Cortex of kidney (tissue), 1 donor: ENCODE measurements at places on chromosomes 12 and 14.

GRCh38 chr12:68675101-68675842 is 11.5 kb upstream of the NUP107 start:
- DNase-seq, result no peak

GRCh38 chr14:91154851-91155625 is 41.2 kb downstream of the DGLUCY start:
- DNase-seq, result no peak

GRCh38 chr12:122421821-122422729 is at the start of gene CLIP1:
Gene CLIP1 (minus strand): TSS chr12:122422669. CDS start chr12:122380452, 42,217 bp downstream.
- DNase-seq, result no peak

DNA sequence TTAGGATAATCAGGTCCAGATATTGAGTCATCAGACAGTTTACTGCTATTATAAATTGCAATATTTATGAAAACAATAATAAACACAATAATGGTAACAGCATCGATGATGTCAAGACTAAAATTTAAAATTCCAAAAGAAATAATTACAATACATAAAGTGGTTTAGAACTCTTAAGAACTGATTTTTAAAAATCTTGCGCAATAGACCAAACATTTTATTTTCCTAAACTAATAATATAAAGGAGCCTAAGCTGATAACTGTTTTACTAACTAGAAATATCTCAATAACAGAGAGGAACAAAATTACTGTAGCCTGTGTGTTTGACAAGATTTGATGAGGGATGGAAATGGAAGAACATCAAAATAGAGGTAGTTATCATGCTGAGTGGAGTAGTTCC is 93.9 kb upstream of the TRHDE start:
- DNase-seq, result no peak

DNA sequence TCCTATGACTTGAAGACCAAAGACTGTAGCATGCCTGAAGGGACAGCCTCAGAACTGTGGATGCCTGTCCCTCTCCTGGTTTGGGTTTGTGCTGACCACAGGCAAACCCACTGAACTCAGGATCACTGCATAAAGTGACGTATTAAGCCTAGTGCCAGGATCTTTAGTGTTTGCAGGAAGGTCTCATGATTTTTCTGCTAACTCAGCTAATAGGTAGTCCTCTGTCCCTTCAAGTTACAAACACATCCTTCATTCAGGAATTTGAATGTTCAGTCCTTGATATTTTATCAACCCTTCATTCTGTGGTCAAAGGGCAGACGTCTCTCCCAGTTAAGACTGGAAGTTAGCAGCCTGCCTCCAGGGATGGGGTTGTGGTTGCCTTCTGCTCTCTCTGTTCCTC is 10.3 kb upstream of the OAS3 start:
- no peak for DNase-seq

DNA sequence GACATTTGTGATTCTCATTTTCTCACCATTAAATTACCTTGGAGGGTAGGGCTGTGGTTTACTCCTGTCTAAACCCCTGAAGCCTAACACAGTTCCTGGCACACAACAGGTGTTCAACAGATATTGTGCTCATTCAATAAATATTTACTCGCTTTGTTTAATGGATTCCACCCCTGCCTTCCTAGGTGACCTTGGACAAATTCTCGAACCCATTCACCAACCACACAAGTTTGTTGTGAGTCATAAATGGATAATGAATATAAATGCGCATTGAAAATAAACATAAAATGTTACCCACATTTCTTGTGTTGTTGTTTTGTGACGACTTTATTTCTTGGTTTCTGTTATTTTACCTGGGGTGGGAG is 362 bp upstream of the TSFM start:
- no peak for DNase-seq

DNA sequence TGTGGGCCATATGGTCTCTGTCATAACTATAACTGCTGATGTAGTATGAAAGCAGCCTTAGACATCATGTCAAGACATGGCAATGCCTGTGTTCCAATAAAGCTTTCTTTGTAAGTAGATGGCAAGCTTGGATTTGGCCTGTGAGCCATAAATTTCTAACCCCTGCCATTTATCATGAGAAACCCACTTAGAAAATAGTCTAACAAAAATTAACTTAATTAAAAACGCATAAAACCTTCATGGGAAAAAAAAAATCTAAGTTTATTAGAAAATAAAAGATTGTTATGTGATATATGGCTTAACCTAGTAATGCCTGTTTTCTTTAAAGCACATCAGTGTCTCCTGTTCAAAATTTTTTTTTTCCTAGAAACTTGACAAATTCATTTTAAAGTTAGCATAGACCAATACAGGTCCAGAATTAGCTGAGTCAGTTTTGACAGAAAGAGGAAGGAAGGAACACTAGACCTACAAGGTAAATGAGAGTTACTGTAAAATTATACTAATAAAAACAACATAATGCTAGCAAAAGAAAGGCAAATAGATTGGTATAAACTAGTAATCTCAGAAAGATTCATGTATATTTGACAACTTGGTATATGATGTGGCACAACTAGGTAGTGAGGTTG is 68.2 kb downstream of the USP15 start:
- DNase-seq, result no peak

DNA sequence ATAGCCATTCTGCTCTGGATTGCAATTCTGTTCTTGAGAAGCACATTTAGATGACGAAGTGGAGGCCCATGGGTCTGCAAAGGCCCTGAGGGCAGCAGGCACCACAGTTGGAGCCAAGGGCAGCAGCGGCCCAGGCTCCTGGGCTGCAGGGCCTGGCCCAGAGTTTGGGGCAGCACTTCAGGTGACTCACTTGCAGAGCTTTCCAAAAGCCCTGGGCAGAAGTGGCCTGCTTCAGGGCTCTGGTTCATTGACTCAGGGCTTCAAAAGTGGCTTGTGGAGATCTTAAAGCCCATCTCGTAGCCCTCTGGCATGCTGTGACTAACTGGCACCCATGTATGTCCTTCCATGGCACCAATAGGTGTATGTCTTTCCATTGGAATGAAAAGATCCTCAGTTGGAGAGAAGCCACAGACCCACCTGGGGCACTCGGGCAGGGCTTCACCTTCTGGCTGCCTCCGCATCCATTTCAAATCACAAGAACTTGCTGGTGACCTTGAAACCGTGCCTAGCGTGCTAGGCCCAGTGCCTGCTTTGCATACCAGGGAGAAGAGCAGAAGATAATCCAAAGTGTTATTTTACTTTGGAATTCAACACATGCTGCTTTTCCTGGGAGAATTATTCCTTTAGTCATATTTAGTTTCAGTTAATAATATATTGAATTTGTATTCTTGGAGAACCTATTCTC is 106.7 kb downstream of the PRMT8 start:
- no peak for DNase-seq

DNA sequence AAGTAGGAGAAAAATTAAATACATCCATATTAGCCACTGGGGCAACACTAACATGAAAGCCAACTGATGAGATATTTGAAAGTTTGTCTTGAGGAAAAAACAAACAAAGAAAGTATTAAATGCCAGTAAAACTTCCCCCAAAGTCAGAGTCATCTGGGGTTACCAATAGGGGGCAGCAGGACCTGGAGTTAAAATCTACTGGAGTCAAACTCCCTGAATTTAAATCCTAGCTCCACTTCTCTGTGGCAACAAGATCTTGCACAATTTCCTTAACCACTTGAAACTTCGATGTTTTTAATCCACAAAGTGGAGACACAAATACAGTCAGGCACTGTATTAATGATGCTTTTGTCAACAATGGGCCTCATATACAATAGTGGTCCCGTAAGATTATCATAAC is 14.4 kb downstream of the PLEKHG7 start:
- no peak for DNase-seq

GRCh38 chr12:60666895-60667294 is 1071.1 kb downstream of the SLC16A7 start:
- no peak for DNase-seq

DNA sequence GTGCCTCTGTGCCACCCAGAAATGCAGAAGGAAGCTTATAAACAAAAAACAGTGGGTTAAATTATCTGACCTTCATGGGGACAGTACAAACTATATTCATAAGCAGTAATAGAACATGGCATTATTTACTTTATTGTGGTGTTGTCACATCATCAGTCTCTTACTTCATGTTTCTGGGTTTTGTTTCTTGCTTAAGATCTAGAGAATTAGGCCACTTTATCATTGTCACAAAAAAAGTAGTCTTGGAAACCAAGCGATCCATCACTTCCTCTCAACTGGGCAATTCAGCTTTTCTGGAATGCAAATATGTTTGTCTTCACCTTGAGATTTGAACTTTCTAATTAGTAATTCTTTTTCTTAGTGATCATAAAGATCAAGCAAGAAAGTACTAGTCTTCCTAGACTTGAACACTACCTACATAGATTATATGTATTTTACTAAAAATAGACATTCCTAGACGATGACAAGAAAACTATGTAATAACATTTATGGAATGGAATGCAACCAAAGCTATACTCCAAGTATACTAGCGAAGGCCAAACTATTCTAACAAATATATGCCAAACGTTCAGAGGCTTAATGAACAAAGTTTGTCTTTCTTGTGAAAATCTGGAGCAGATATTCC is 363.4 kb downstream of the DAD1 start:
- DNase-seq, result no peak

GRCh38 chr12:123905319-123905925 is 67.2 kb downstream of the CCDC92 start:
- DNase-seq, result no peak

GRCh38 chr12:27515671-27516070 is 8.3 kb upstream of the PPFIBP1 start:
- DNase-seq, result no peak

- no peak for DNase-seq
These were observed 38.6 kb downstream of the BCL11B start for GRCh38 chr14:99233222-99234035.

GRCh38 chr14:37791384-37792036 is 196.1 kb downstream of the TTC6 start:
- DNase-seq, result no peak

- no peak for DNase-seq
These were observed 508.1 kb downstream of the PCNX1 start for GRCh38 chr14:71415404-71415690.

DNA sequence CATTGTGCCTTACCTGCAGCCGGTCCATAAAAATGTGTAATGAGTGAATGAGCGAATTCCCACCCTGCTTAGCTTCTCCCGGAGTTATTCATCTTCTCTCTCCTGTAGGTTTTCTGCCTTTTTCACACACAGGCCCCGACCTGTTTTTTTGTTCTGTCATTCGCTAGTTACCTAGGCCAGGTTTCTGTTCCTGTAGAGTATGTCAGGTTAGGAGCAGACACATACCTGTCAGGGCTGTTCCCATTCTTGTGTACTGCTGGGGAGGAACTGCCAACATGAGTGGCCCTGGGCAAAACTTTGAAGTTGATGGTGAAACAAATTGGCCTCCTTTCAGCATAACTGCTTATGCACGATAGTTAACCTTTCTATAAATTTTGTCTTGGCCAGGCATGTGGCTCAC is 140.1 kb downstream of the SYNE2 start:
- no peak for DNase-seq

GRCh38 chr12:111066744-111067437 is 146.5 kb upstream of the MYL2 start:
- DNase-seq, result no peak

DNA sequence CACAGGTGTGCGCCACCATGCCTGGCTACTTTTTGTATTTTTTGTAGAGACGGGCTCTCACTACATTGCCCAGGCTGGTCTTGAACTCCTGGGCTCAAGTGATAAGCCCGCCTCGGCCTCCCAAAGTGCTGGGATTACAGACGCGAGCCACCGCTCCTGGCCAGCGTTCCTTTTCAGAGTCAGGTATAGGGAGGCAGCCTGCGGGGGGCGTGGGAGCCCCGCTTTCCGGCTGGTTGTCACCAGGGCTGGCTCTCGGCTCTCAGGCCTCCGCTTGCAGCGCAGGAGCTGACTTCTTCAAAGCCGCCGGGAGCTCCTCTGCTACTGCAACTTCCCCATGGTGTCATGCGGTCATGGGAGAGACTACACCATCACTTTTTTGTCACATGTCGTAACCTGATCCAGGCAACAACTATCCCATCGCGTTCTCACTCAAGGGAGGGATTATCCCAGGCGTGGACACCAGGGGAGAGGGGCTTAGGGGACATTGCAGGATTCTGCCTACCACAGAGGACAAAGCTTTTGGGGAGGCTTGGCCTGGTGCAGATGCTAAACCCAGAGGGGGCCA is 129.4 kb downstream of the SCARB1 start:
- DNase-seq, result no peak

GRCh38 chr14:103140316-103141109 is 17.3 kb downstream of the TNFAIP2 start:
- no peak for DNase-seq

DNA sequence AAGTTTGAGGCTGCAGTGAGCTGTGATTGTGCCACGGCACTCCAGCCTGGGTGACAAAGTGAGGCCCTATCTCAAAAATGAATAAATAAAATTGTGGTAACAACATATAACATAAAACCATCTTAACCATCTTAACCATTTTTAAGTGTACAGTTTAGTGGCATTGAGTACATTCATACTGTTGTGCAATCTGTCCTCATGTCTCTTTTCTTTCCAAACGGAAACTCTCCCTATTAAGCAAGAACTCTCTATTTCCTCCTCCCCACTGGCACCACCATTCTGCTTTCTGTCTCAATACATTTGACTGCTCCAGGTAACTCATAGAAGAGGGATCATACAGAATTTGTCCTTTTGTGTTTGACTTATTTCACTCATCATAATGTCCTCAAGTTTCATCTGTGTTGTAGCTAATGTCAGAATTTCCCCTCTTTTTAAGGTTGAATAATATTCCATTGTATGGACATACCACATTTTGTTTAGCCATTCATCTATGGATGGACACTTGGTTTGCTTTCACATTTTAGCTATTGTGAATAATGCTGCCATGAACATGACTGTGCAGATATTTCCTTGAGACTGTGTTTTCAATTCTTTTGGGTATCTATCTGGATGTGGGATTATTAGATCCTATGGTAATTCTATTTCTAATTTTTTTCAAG is 4.4 kb upstream of the MARK3 start:
- DNase-seq, result no peak

DNA sequence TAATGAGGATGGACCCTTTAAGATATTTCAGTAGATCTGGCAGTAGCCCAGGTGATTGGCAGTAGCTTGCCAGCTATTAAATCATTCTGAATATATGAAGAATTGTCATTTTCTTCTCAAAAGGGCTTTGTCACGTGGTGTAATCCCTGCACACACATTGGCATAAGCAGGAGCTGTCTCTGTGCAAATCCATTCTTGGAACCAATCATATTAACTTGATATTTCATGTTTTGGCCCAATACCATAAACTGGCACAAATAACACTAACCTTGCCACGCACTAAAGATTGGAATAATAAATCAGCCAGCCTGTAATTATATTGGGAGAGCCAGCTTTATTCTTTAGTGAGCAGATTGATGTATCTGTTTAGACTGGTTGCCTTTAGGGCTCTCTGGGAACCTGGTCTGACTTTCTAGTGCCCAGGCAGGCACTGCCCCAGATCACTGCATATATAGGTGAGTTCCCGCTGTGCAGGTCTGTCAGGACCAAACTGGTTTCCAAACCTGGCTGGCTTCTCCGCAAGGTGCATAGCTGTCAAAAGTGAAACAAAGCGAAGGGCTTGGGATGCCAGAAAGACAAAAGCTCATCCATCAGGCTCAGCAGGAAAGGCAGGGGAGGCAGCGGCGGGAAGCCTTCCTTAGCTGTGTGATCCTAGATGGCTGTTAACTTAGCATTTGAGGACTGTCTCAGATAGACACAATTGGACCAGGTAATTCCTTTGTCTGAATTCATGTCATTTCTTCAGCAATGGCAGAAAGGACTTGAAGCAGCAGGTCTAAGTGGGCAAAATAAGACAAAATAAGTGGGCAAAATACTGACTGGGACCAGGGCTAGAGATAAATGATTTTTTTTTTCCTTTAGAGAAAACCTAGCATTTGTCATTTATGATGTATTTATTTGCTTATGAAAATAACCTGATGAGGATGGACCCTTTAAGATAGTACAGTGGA is 128.8 kb upstream of the DYRK2 start:
- no peak for DNase-seq

GRCh38 chr14:98961191-98961590 is 310.8 kb downstream of the BCL11B start:
- DNase-seq, result no peak
